Gastroesophageal sphincter (tissue), 4 donors: ENCODE measurements at places on chromosomes 2 and 18. TPM values are rescaled to one million over a fixed set of nuclear protein-coding genes. Genes with fewer than 3 reads are reported as not detected.
A peak's percentile ranks its signal among the peaks of the same experiment; 100 is the strongest.

The RAX gene
- not detected for total RNA-seq

The BCL11A gene
- 10.6 TPM for total RNA-seq

DNA sequence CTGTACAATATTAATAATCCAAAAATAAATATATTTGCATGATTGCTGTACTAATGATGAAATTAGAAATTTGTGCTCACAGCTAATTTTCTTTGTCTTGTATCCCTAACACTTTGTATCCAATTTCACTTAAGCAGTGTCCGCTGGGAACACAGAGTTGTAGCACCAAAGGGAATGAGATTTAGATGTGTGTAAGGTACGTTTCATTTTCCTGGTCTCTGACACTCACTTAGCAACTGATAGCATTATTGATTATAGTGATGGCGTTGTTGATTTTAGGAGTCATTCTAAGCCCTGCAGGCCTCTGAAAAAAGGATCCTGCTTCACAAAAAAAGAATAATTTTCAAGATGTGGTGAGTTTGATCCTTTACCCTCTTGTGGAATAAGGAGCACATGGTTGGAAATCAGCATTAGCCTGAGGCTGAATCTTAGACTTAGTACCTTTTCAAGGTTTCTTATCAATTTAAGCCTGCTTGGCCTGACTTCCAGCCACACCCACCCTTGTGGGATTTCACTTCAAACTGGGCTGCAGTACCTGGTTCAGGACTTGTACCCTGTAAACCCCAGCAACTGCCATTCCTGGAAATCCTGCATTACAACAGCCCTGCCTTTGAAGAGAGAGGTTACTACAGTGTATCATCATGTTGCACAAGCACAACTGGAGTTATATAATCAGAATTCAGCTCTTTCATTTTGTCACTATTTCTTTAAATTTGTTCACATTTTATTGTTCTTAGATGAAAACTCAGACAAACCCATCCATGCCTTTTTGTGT, 116.2 kb downstream of the RND3 start:
- no peak for ATAC-seq

DNA sequence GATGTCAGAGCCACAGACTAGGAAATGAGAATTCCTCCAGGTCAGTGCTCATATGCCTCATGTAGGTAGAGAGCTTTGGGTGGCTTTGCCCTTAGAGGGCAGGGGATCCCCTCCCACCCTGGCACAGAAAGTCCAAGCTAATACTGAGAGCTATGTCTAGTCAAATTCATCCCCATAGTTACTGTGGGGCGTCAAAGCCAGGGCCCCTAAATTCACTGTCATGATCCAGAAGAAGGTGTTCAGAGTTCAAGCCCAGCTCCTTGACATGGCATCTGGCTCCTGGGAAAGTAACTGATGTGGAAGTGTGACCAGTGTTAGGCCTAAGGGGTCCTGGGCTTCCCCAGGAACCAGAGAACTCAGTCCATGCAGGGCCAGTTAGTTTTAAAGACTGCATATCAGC, 1.8 kb downstream of the THNSL2 start:
- no peak for ATAC-seq

GRCh38 chr18:58793361-58793760, 71.3 kb upstream of the ZNF532 start:
- ATAC-seq: peak; percentile 61

DNA sequence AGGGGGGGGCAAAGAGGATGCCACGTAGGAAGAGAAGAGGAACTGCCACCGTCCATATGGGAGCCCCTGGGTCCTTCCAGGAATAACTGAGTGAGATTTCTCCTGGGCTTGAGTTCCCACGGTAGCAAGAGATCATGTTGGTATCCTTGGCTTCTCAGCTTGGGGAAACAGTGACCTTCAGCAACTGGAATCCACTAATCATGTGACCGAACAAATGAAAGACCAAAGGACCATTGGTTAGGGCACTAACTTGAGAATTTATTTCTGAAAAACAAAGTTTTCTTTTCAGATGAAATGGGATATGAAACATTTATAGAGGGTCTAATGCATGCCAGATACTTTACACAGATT, 259.4 kb upstream of the ID2 start:
- ATAC-seq: no peak

DNA sequence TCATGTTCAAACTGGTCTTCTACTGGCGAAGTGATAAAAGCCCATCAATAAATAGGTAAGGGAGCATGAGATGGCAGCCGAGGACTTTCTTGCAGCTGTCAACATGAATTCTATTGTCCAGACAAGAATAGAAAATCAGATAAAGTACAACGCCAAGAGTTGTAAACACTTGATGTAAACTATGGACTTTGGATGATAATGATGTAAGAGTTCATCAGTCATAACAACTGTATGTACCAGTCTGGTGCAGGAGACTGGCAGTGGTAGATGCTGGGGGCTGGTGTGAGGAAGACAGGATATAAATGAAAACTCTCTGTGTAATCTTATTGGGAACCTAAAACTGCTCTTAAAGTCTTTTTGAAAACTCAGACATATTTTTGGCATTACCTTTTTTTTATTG, 155.9 kb upstream of the RASGRP3 start:
- ATAC-seq: no peak

The IDH1 gene
- total RNA-seq: 21.3 TPM

DNA sequence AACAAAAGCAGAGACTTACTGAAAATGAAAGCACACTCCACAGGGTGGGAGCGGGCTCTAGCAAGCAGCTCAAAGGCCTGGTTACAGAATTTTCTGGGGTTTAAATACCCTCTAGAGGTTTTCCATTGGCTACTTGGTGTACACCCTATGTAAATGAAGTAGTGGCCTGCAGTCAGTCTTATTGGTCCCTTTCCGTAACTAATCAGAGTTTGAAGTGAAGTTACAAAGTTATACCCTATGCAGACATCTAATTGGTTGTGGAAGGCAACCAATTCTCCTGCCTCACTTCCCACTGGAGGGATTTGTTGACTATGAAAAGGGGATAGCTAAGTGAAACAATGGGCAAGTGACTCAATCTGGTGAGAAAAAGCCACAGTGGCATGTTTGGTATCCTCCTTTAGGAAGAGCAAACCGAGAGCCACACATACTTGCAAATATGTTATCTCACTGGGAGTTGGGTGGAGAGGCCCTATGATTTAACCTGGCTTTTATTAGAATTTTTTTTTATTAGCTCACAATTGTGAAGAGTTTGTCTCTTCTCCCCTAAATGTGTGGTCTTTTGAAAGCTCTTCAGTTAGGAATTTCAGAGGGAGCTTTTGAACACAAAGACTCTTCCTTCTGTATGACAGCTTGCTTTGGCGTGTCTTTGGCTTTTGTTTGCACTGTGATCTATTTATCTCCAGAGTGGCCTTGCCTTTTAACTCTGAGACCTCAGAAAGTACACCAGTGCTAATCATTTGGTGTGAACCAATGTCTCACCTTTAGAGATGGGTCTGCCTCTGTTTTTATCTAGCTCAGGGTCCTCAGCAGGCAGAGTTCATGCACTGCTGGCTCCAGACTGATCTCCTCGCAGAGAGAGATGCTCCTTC, 69.6 kb downstream of the MAP4K4 start:
- ATAC-seq: no peak
